ENCODE measurements at places on chromosomes 4 and X.
A peak's percentile ranks its signal among the peaks of the same experiment; 100 is the strongest.

DNA sequence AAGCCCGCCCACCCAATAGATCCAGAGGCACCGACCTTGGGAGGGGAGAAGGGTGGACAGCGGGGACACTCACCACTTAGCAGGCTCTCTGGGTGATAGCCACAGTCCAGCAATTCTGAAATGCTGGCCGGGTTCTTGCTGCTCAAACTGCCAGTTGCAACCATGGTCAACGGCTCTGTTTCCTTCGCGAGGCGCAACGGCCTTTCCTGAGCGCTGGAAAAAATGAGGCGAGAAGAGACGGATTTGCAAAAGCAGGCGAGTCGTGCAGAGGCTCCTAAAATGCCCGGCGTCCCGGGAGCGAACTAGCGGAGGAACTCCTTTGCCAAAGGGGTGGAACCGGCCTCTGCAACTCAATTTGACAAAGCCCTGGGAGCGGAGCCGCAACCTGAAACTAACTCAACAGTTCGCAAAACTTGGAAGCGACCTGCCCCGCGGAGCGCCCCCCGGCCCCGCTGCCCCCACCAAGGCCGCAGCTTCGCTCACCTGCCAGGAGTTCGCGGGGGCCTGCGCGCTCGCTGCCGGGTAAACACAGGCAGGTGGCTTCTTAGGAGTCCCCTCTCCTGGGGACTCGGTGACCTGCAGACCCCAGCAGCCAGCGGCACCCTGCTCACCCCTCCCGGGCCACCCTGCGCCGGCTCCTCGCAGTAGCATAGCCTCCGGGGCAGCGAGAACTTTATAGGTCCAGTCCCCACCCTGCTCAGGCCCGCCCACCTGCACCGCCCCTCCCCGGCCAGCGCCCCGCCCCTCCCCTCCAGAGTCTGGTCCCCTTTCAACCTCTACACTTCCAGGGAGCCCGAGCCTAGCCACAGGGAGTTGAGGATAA, at the start of gene DDIT4L:
Gene DDIT4L (minus strand): TSS at position 649 of the 823 bp plus-strand sequence. CDS start 485 bp downstream, at position 164.
- peak; percentile 45 for DNase-seq

- no peak for DNase-seq
Measured at GRCh38 chrX:48509245-48509590, 426 bp downstream of the PORCN start.

DNA sequence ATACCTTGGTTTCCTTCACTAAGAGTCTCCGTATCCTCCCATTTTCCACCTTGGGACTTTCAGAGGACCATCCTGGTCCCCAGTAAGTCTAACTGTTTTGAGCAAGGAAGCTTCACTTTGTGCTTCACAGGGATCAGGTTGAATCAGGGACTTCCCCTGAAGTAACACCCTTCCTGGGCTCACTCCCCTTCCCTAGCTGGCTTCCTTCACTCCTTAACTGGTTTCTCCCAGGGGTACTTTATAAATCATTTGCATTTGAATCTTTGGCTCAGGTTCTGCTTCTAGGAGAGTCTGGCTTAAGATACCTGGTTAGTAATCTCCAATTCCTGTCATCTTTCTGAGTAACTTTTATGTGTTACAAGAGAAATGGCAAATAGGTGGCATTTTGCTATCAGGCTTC, 24.5 kb upstream of the GRIA2 start:
- DNase-seq, result no peak

- DNase-seq, result no peak
Measured at GRCh38 chrX:81259714-81260395, 58.0 kb downstream of the SH3BGRL start.

DNA sequence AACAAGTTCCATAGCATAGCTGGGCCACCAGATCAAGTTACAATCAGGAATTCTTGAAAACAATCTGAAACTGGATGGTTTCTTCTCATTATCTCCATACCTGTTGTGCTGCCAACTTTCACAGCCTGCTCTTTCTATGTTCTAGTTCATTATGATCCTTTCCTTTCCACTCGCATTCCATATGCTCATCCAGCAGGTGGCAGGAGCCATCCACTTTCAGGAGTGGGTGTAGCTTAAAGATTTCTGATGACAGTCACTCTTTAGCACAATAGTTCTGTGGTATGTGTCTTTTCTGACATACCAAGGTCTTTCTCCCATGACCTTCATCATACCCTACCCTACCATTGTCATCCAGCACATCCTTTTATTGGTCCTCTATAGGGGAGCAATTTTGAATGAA, 46.4 kb downstream of the PAGE2 start:
- DNase-seq, result peak; percentile 9

GRCh38 chr4:140711910-140712309, 44.3 kb downstream of the TBC1D9 start:
- no peak for DNase-seq

DNA sequence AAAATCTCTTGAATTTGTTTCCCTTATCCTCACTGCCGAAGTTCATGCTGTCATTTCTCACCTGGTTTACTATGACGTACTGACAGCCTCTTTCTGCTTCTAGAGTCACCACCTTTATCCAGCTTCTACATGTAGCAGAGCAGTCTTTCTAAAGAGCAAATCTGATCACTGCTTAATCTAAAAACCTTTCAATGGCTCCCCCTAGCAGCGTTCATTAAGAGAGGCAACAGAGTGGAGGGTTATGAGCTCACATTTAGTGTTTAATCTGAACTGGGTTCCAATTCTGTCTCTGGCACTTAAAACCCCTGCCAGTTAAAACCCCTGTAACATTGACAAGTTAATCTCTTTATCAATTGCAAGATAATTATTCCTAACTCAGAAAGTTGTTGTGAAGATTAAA, 4.4 kb downstream of the RBPJ start:
- DNase-seq, result no peak

DNA sequence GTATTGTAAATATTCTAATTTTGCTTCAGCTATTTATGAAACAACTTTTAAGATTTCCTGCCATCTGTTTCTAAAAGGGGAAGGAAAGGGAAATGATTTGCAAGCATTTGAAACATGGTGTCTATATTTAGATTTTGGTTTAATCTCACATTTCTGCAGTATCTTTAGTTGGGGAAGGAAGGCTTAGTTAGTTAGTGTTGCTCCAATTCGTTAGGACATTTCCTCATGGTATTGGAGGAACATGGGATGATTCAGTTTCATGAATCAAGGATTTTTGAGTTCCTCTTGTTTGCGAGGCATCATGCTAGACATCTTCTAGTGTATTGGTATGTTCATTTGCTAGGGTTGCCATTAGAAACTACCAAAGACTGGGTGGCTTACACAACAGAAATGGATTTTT, 20.5 kb upstream of the TMEM192 start:
- DNase-seq, result no peak

GRCh38 chr4:177108708-177109107, 201.0 kb upstream of the NEIL3 start:
- DNase-seq, result no peak

DNA sequence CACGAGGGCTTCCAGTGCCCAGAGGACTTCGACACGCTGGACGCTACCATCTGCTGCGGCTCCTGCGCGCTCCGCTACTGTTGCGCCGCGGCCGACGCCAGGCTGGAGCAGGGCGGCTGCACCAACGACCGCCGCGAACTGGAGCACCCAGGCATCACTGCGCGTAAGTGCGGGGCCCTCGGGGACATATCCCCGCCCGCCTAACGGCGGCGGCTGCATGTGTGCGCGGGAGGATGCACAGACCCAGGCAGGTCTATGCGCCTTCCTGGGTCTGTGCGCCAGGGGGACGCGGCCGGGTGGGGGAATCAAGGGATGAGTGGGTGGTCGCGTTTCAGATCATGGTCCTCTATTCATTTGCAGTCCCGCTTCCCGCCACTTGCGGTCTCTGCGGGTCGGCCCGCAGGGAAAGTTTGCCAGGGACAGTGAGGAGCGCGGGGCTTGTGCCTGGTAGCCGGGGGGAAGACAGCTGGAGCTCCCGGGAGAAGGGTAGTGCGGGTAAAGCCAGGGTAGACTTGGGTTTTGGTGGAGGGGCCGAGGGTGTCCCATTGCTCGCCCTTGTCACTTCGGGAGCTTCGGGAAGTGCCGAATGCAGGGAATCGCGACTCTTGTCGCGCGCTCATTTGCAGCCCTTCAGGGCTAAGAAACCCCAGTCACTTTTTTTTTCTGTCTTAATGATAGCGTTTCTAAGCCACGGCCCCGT, 1.0 kb downstream of the SHISA3 start:
- DNase-seq, result no peak
